Right forelimb (tissue), 1 donor: ENCODE measurements at places on chromosomes 7 and 10.
A peak's percentile ranks its signal among the peaks of the same experiment; 100 is the strongest.

GRCh38 chr7:19491821-19492452 is 216.9 kb downstream of the POLR1F start:
- DNase-seq, result no peak

- DNase-seq, result no peak
Observed at GRCh38 chr7:108596560-108596959, 26.9 kb downstream of the DNAJB9 start.

GRCh38 chr10:89073719-89074118 is 83.1 kb downstream of the FAS start:
- no peak for DNase-seq

- DNase-seq, result no peak
Observed at GRCh38 chr10:73653701-73654100, 2.1 kb downstream of the SYNPO2L start.

GRCh38 chr7:69367780-69368179 is 230.5 kb upstream of the AUTS2 start:
- DNase-seq, result no peak

DNA sequence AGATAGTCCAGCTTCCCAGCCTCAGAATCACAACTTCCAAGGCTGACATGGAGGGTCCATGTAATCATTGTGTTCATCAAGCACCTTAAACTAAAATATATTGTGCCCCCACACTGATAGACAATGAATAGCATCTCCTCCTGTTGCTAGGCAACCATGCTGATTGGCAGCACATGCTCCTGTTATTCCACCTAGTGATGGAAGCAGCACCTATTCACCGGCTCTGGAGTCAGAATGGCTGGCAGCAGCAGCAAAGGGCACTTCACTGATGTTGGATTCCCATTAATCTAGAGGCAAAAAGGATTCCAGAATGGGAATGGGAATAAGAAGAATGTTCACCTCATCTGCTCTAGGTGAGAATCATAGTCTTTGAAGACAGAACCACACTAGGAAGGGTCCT is 55.0 kb downstream of the RELN start:
- no peak for DNase-seq

DNA sequence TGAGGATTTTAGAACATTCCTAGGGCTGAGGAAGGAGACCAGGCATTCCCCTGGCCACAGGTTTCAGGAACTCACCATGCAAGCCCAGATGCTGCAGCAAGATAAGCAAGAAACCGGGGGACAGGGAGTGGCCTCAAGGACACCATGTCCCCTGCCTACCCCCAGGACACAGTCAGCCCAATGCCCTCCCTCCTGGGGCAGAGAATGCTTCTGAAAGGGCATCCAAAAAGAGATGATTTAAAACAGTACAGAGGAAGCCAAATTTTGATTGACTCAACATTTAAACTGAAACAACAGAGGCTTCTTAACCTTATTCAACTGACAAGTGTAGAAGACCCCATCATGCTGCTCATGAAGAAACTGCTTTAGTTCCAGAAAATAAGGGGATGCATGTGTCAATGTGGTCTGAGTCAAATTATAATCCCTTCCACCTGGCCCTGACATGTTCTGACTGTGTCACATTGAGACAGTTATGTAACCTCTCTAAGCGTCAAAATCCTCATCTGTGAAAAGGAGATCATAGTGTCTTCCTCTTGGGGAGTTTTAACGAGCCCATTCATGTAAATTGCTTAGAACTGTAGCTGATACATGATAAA is 60.0 kb downstream of the ICA1 start:
- DNase-seq, result no peak

DNA sequence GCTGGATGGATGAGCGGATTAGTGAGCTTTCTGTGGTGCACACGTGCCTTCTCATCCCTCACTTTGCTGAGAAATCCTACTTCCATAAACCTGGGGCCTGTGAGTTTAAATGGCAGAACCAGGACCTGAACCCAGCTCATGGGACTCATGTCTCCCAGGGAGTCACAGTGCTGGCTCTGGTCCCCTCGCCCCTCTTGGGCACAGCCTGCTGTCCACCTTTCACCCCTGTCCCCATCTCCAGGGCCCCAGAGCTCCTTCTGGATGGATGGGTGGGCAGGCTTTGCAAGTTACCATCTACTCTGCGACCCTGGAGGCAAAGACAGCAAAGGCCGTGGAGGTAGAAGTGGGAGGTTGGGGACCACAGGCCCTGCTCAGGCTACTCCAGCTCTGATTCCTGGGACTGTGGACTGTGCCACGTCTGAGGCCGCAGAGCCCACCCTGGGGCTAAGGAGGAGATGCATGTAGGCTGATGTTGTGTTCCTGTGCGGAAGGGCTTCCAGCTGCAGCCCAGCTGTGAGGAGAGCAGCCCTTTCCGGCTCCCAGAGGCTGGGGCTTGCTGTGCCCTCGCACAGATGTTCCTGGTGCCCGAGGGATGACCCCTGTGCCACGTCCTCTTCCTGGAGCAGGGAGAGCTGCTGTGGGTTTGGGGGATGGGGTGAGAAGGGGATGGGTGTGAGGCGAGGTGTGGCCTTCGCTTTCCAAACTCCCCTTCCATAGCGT is 40.3 kb downstream of the PRF1 start:
- peak; percentile 73 for DNase-seq

GRCh38 chr10:62627983-62628382 is 176.5 kb upstream of the ADO start:
- DNase-seq, result no peak

DNA sequence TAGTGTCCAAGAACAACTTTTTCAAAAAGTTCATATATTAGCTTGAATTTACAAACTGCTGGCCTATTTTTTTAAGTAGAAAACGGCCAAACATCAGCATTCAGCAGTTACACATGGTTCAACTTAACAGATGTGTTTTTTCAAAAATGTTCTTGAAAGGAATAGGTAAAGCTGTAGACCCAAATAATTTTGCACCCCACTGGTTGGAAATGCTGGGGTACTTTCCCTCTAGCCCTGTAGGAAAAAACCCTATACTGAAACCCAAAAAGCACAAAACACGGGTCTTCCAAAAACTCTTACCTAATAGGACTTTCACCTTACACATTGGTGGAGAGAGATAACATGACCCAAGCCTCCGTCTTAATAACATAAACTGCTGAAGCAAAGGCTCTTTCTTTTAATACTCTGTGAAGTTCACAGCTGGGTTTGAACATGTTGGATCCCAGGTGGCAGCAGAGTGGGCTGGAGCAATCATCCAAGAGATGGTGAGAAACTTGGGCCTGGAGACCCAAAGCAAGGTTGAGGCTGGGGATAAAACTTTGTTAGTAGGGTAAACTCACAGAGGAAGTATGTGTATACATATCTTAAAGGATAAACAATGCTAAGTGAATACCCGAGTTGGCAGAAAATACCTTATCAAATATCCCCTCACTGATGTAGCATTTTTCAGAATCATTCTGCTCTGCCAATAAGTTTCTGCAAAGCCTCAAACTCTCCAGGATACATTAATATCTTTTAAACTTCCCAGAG is 629 bp upstream of the DNAJC9 start:
- DNase-seq, result no peak

DNA sequence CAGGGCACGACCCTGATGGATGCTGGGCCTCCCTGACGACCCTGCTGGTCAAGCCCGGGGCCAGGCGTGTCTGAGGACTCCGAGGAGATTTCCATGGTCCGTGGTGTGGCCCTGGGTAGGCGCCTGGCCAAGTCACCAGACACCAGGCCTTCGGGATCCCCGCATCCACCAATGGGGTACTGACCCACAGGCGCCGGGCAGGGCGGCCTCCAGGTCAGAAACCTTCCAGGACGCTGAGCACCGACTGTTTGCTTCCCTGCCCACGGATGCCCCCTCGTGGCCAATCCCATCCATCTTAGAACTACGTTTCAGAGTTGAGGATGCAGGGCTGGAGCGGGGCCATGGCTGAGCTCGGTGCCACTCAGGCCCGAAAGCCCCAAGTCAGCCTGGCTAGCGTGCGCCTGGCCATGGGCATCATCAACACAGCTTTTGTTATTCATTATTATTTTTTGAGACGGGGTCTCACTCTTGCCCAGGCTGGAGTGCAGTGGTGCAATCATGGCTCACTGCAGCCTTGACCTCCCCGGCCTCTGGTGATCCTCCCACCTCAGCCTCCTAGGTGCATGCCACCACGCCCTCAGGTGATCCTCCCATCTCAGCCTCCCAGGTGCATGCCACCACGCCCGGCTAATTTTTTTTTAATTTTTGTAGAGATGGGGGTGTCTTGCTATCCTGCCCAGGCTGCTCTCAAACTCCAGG is 7.1 kb upstream of the AMZ1 start:
- peak; percentile 80 for DNase-seq

DNA sequence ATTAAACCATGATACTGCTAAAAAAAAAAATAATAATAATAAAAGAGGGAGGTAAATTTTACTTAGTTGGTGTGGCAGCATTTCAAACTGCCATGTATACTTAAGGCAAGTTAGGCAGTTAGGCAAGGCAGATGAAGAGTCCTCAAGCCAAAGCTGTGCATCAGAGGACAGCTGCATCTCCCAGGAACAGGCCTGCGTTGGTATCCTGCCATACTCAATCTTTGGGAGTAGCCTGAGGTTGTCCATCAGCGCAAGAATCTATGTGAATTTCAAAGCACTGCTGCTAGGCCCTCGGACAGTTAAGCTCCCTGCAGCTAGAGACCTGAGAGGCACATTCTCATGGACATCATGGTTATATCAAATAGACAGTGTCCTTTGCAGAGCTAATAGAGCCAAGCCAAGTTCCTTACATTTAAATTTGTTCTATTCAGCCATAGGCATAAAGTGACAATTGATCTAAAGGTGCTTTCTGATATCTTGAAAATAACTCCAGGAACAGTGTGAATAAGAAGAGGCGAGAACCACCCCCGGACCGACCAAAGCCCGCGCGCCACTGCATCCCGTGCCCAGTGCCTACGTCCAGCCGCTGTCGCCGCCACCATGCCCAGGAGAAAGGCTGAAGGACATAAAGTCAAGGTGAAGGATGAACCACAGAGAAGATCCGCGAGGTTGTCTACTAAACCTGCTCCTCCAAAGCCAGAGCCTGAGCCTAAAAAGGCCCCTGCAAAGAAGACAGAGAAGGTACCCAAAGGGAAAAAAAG is 310.6 kb downstream of the SEMA3D start:
- DNase-seq, result no peak

GRCh38 chr10:75187961-75188426 is 22.6 kb upstream of the VDAC2 start:
- DNase-seq, result no peak

DNA sequence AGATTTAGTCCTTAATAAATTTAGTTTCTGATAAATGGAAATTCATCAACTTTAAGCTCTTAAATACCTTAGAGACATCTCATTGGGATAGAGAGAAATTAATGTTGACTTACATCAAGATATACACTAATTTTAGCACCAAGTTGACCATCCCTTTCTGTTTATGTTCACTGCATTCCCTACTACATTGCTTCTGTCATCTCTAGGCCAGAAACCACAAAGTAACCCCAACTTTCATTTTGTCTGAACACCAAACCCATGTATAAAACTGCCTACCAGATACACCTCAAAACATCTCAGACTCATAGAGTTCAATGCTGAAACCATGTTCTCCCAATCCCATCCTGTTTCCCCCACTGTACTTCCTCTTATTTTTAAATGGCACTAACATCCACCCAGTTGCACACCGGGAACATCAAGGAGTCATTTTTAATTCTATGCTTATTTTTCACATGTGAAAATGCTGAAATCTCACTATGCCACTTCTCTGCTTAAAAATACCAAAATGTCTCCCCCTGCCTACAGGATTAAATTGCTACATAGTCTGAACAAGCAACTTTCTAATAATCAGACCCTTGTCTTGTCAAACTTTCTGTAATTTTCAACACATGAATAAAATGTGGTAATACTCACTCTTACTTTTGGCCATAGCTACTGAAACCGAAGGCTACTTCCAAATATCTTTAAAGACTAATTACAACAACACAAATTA is 201.6 kb downstream of the SEMA3D start:
- DNase-seq, result no peak

DNA sequence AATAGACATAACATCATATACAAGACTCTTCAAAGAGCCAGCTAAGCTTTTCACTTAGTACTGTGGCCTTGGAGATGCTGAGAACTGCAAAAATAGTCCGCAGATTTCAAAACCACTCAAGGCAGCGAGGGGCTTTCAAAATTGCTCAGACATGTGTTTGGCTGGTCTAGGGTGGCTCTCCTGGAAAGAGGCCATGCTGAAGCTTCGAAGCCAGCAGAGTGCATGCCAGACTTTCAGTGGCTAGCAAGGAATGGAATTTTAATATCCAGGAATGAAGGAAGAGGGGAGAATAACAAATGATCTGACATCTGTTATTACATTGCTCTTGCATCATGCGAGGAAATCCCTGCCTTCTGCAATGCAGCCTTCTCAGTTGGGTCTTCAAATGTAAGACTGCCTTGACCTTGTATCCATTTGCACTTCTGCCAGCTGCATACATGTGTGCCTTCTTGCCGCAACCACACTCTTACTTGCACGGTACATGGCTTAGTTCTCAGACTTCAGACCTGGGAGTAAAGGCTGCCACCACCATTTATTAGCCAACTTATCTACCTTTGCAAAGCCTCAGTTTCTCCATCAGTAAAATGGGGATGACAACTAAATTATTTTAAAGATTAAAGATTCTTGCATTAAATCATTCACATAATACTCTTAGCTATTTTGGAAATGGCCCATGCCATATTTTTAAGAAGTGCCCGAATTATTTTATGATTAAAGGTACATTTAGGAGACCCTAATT is 55.9 kb downstream of the ITIH5 start:
- peak; percentile 88 for DNase-seq

- no peak for DNase-seq
Observed at GRCh38 chr10:130179640-130180039, 43.4 kb downstream of the GLRX3 start.

GRCh38 chr10:35565602-35566081 is 39.5 kb upstream of the GJD4 start:
- DNase-seq, result no peak

DNA sequence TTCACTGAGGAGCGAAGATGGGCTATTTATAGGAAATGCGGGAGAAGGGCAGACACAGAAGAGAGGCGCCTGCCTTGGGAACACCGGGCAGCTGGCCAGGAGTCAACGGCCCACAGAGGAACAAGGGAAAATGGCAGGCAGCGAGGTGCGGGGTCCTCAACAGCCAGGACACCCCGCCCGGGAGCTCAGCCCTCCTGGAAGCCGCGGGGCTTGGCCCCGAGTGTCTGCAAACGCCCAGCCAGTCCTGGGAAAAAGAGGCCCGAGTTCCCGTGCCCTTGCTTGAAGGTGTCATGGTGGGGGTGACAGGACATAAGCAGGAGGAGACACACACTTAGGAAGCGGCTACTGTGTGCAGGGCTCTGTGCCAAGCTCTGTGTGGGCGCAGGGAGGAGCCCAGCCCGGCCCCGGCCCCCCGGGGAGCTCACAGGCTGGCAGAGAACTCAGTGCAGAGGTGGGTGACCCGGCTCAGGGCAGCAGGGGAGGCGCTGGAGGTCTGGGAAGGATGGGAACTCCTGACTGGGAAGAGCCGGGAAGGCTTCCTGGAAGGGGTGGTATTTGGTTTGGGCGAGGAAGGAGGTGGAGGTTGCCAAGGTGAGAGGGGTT is 79.9 kb downstream of the ELFN1 start:
- no peak for DNase-seq

- no peak for DNase-seq
Observed at GRCh38 chr7:4017785-4018184, 664.3 kb upstream of the FOXK1 start.
